ENCODE measurements at places on chromosomes 2 and 18.
A peak's percentile ranks its signal among the peaks of the same experiment; 100 is the strongest.

- DNase-seq, result no peak
These were observed 155.3 kb downstream of the TFCP2L1 start for GRCh38 chr2:121129692-121130091.

DNA sequence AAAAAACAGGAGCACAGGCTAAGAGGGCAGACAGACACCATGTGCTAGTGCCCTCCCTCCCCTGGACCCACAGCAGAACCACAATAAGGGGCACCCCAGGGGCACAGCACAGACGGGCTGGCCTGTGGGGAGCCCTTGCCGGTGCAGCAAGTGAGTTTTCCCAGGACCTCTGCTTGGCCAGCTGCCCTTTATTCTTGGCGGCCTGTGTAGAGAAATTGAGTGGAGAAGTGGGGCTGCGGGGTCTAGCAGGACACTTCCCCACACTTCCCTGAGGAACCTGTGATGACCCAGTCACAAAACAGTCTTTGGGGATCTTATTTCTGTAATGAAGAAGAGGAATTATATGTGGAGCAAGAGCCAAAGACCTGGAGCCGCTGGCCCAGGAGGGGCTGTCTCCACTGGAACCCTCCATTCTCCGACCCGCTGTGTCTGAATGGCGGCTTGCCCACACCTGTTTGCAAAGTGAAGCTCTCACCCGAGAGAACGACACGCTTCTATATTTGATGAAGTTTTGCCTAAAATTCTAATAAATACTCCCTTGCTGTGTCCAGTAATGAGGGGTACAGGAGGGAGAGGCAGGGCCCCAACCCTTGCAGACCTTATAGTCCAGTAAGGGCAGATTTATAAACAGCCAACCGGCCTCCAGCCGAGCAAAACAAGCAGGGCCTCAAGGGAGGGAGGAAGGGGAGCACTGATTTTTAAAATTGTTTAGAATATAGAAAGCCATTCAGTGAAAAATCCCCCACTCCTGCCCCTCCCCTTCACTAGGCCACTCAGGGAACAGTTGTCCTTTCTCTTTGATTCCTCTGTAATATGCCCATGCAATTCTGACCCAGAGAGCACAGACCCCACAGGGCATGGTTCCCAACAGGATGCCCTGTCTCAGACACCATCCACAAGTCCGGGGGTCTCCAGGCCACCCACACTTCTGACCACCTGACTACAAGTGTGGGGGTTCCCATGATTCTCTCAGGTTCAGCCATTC lies 44.7 kb upstream of the SNED1 start:
- no peak for DNase-seq

- DNase-seq, result peak; percentile 81
These were observed at the start of gene NAB1 for GRCh38 chr2:190649035-190649797. Gene NAB1, plus strand, starts transcription at chr2:190649083. Its CDS starts 10,094 bp downstream, at chr2:190659177.

- no peak for DNase-seq
These were observed 63.0 kb downstream of the TWIST2 start for GRCh38 chr2:238910751-238911351.

GRCh38 chr2:150681120-150681804 lies 193.8 kb upstream of the RND3 start:
- no peak for DNase-seq

- DNase-seq, result no peak
These were observed 118.8 kb downstream of the ABCA12 start for GRCh38 chr2:215019521-215020145.

- peak; percentile 60 for DNase-seq
These were observed 23.4 kb upstream of the FAM110C start for GRCh38 chr2:69366-70344.

DNA sequence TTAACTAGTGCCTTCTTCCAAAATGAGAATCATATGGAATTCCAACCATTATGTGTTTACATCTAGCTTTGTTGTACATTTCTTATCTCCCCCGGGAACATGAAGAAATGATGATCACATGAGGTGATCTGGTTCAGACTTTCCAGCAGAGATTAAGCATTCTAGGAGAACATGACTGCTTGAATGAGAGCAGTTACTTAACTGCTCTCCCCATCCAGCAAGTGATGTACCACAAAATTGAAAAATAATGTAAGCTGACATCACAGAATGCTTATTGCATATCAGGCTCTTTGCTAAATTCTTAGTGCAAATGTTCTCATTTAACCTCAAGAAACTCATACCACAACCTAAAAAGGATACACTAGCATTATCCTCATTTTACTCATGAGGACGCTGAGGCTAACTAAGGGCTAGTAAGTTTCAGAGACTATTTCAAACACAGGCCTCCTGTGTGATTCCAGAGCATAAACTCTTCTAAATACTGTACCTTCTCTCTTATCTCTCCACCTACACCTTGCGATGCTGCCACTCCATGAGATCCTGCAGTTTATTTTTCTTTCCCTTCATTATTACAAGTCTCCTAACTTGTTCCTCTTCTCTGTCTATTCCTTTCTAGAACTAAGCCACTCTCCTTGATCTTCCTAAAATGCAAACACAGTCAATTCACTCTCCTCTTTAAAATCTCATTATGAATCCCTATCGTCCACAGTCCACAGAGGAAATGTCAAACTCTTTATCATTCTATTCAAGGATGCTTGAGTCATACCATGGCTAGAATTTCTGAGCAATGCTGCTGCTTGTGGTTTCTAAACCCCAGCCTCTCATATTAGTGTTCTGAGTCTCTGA lies 1224.8 kb upstream of the ZEB2 start:
- DNase-seq, result no peak

GRCh38 chr18:3263132-3263700 lies 1.3 kb downstream of the MYL12B start:
- DNase-seq, result no peak

- no peak for DNase-seq
These were observed 65.0 kb upstream of the MMADHC start for GRCh38 chr2:149652526-149652925.

GRCh38 chr18:76712511-76713140 lies 109.7 kb upstream of the ZNF236 start:
- DNase-seq, result no peak

DNA sequence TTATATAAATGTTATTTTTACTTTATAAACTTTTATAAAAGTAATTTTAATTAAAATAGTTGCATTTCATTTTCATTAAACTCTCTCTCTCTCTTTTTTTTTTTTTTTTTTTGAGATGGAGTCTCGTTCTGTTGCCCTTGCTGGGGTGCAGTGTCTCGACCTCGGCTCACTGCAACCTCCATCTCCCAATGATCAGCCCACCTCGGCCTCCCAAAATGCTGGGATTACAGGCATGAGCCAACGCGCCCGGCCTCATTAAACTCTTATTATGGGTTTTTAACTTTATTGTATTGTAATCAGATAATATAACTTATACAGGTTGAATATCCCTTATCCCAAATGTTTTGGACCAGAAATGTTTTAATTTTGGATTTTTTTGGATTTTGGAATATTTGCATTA lies 10.9 kb upstream of the NPPC start:
- no peak for DNase-seq

- no peak for DNase-seq
These were observed 87.4 kb downstream of the EML4 start for GRCh38 chr2:42256505-42256904.

GRCh38 chr2:144449028-144449406 lies 70.9 kb downstream of the ZEB2 start:
- peak; percentile 48 for DNase-seq

DNA sequence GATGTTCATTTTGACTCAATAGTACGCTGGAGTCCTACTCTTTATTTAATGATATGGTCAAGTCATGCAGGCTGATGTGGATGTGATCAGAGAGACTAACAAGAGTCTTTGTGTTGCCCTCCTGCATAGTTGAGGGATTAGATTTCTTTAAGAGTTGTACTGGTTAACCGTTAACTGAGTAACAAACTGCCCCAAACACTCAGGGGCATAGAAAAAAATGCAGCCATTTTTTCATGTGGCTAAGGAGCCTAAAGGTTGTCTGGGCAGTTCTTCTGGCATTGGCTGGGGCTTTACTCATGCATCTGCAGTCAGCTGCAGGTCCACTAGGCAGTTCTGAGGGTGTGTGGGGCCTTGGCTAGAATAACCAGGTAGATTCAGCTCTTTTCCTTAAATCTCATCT lies 32.5 kb downstream of the DOCK10 start:
- DNase-seq, result no peak

GRCh38 chr18:42168487-42168886 lies 213.5 kb downstream of the PIK3C3 start:
- DNase-seq, result no peak

DNA sequence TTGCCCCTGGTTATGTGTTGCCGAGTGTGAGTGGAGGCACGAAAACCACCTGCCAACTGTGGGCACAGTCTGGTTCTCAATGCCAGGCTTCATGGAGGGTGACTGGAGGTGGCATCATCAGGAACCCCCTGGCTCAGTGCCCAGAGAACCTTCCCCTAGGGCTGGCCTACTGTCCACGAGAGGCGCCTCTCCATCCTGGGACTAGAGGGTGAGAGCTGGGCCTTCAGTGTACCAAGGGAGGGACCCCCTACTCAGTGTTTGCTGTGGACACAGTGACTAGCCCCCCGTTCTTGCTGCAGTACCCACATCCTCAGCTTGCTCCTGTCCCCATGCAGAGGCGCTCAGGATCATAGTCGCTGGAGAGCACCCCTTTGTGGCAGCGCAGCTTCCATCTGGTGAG lies 202.6 kb downstream of the HDAC4 start:
- DNase-seq, result no peak

GRCh38 chr2:39693245-39693644 lies 27.5 kb downstream of the TMEM178A start:
- DNase-seq, result no peak

DNA sequence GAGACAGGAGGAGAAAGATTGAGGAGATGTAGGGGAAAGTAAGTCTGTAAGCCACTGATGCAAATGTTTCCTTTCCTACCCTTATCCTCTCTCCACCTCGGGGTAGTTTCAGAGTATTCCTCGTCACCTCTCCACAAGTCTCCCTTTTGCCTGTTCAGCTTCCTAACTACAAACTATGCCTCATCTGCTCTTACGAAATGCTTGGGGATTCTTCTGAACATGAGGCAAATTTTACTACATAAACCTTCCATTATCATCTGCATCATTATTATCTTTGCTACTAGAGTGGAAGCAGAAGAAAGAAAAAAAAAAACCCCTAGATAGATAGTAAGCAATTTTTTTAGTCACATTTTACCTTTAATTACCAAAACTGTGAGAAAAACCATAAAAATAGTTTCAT lies 43.1 kb upstream of the CWC22 start:
- no peak for DNase-seq

DNA sequence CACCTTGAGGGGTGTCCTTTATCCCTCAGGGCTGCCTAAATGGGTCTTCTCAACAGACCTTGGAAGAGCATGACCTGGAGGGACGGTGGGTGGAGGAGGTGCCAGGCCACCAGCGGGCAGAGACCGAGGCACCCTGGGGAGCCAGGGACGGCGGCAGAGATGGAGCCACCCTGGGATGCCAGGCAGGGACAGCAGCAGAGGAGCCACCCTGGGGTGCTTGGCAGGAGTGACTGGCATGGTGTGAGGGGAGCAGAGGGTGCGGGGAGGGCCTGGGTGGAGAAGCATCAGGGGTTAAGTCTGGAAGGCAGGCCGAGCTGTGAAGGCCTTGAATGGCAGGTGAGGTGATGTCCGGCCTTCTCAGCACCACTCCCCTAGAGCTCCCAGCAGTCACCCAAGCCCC lies 56.1 kb downstream of the CIB4 start:
- DNase-seq, result no peak

DNA sequence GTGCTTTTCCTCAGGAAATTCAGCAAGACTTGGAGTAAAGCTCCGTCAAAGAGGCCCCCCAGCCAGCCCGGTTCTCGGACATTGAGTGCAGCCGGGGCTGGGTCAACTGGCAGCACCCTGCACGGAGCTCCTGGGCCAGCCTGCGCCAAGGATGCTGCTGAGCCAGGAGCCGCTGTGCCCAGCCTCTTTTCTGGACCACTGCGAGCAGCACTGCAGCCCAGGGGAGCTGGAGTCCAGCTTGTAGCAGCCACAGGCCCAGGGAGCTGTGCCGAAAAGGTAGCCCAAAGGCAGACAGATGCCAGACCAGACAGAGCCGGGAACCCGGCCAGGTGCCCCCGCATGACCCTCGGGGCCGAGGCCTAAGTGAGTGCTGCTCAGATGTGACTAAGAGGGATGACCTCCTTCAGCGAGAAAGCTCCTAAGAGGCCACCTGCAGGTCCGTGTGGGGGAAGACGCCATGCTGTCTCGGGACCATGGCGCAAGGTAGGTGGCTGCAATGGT lies 7.3 kb downstream of the CLHC1 start:
- DNase-seq, result no peak

GRCh38 chr2:41111836-41112627 lies 660.1 kb upstream of the SLC8A1 start:
- DNase-seq, result no peak

GRCh38 chr2:33011373-33011772 lies 64.6 kb downstream of the LTBP1 start:
- no peak for DNase-seq

GRCh38 chr2:46960618-46961017 lies 45.0 kb upstream of the MCFD2 start:
- no peak for DNase-seq
